BE2C (cell line): ENCODE measurements at places on chromosomes 4 and X.

DNA sequence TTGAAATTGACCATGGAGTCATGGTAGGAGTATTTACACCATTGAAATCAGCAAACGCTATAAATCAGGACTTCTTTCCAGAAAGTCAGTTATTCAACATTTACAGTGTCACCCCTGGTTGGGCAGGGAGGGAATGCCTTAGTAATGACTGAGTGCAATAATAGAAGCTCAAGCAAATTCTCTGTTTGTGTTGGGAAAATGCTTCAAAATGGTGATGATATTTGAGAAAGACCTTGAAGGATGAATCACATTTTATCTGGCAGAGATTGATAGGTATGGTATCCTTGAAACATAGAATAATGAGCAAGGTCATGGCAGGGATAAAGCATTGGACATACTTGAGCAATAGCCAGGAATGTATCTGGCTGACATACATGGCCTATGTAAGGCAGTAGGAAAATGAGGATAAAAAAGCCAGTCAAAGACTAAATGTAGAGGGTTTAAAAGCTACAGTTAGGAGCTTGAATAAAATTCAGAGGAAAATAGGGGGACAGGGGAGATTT, 248.7 kb downstream of the FMR1NB start:
- DNase-seq = no peak

DNA sequence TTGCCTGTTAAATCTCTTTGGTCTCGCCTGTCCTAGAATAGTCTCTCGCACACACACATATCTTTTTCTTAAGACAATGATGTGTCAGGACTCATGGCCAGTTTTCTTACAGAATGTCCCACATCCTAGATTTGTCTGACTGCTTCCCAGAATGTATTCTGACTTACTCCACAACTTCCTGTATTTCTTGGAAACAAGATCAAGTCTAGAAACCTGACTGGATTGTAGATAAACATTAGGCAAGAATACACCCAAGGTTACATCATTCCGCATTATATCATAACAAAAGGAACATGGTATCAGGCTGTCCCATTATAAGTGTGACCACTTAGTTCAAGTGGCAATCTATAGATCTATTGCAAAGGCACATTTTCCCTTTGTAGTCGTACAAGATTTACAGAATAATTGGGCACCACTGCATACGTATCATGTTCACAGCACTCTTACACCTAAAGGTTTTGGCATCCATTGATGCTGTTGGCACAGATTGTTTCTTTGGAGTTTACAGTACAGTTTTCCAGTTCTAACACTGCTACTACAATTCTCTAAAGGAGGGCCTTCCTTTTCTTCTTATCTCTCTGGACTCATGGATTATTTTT, 56.4 kb downstream of the FBXW7 start:
- no peak for DNase-seq

DNA sequence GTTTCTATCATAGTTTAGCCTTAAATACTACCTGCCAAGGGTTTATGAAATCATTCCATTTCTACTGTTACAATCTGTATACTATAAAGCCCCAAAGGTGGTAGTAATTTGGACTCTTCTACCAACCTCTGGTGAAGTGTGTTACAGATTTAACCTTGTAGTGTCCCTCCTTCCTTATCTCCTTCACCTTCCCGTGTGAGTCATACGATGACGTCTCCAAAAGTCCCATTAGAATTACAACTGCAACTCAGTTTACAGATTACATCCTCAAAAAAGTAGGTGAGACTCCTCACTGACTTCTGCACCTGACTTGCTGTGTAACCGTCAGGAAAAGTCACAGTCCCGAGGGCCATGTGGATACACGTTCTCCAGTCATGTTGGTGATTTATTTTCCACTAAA, 219.0 kb downstream of the DCTD start:
- DNase-seq = no peak

DNA sequence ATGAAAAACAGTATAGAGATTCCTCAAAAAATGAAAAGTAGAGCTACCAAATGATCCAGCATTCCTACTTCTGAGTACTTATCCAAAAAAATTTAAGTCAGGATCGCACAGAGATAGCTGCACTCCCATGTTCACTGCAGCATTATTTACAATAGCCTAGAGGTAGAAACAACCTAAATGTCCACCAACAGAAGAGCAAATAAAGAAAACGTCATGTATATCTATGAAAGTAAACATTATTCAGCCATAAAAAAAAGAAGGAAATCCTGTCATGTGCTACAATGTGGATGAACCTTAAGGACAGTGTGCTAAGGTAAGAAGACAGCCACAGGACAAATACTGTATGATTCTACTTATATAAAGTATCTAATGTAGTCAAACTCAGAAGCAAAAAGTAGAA, 12.4 kb downstream of the THOC2 start:
- DNase-seq = no peak

- DNase-seq = no peak
Observed at GRCh38 chr4:22187203-22187820, 238.7 kb upstream of the KCNIP4 start.

DNA sequence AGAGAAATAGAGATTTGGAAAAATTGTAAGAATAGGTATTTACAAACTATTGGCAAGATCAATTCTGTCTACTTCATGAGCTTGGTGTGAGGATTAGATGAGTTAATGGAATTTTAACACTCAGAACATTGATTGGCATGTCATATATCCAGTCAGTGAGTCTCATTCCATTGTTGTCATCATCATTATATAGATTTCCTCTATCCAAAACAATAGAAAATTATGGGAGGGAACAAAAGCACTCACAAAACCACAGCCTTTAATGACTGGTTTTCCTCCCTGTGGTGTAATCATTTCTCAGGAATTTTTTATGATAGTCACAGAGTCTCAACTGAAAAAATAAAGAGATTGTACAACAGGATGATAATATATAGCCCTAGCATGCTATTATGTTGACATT, 21.1 kb downstream of the KLHL5 start:
- DNase-seq = no peak

- DNase-seq = no peak
Observed at GRCh38 chr4:15385928-15386327, 41.9 kb upstream of the C1QTNF7 start.

DNA sequence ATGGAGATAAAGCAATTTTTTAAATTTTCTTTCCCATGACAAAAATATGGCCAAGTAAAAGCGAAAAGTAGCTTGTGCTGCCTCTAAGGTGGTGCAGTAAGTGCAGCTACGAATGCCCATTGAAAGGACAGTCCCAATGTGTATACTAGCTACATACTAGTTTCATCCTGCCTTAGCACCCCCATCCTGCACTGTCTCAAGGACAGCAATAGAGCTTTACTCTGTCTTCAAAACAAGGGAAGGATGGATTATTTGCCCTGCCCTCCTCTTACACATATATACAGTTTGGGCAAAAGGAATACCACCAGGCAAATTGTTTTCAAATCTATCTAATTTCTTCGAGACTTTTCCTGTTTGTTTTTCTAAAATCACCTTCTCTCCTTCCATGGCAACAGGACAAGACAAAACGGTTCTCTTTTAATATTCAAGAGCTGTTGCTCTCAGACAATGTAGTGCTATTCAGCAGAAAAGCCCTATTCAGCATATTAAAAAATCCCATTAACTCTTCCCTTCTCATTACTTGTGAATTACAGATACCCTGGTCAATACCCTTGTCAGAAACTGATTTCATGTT, 75.1 kb upstream of the SLC7A11 start:
- DNase-seq = no peak

- no peak for DNase-seq
Observed at GRCh38 chr4:3372933-3373465, 68.8 kb upstream of the HGFAC start.

- DNase-seq = peak; percentile 38
Observed at GRCh38 chrX:129654652-129655546, at the start of gene APLN. Gene APLN, minus strand, starts transcription at chrX:129654956. Its CDS starts 326 bp downstream, at chrX:129654630.

DNA sequence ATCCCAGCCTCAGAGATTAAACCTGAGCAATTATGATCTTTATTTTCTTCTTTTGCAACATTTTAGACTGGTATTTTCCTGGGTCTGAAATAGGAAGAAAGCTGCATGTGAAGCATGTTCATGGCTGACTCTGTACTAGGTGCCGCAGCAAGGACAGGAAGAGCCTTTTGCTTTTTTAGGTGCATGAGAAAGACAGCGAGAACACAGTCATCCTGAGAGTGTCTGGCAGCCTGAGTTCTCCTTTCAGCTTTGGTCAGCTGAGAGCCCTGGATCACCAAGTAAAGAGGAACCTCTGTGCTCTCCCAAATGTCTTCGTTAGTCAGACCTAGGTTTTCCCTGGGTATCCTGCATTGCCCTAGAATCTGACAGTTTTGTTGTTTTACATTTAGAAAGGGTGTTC, 29.8 kb downstream of the FAM149A start:
- no peak for DNase-seq

DNA sequence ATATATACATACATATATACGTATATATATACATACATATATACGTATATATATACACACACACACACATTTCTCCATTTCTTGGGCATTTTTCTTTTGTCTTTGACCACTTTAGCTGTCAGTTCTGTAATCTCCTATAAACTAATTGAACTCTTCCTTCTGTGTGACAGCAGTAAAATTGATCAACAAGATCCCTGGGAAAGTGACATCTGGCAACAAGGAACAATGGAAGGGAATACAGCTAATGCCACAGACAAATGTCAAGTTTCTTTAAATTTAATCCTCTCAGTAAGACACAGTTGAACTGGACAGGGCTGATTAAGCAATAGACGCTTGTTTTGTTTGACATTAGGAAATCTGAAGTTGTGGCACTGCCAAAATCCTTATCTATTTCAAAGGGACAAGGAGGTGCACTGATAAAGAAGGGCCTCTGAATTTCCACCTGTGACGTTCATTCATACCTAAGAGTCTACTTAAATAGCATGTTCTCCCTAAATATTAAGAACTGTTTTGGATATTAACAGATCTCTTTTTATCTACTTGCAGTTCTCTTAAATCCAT, 126.9 kb downstream of the RNF150 start:
- no peak for DNase-seq

DNA sequence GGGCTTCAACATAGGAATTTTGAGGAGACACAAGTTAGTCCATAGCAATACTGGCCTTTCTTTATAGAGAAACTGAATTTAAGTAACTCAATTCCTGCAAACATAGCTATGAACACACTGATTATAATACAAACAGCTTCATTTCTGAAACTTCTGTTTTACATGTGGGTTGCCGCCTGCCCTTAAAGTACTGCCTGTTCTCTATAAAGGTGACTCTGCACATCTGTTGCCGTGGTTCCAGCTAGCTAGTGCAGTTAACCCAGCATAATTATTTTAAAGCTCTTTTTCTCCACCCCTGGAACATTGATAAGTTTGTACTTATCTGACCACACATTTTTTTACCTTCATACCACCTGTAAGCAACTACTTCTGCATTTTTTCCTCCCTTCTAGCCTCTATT, 177.6 kb downstream of the NWD2 start:
- DNase-seq = no peak

DNA sequence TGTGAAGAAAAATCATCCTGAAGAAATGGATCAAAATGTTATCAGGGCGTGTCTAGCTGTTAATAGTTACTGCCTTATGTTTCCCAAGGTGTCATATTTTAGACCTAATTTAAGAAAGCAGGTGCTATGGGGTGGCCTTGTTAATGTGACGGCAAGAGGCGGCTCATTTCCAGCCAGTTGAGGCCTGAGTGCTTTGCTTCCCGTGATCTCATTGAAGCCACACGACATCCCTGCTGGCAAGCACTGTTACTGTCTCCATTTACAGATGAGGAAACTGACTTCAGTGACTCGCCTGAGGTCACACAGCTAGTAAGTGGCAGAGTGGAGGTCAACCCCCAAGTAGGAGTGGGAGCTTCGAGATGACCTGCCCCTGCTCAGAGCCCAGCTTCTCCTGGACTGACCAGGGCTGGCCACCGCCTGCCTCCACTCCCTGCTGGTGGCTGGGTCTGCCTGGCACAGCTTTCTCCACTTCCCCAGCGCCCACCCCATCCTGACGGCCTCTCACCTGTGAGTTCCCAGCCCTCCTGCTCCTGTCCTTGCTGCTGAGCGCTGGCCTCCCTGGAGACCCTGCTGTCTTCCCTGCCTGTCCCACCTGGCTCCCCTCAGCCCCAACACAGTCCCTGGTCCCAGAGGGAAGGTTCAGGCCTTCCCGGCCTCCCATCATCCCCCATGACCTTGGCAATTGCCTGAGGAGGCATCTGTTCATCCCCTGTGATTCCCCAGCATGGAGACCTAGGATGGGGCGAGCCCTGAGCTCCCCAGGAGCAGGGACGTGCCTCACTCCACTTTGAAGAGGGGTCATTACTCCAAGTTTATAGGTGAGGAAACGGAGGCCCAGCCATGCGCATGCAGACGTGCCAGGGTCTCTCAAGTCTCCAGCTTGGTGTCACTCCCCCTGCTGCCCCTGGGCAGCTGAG, 47.7 kb upstream of the SORCS2 start:
- DNase-seq = no peak

DNA sequence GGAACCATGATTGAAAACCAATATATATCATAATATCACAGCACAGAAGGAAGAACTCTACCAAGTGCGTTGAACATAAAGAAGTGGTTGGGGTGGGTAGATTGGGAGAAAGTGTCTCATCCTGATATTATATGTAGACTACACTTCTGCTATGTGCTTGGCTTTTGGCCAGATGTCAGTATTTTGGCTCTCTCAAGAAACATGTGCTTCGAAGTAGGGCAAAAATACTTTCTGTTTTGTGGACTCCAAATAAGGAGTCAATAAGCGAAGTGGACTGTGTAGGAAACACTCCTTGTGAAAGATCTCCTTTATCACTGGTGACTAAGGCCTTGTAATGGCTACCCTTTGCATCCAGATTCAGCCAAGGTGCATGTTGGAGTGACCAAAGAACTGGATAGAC, 7.8 kb upstream of the HPSE start:
- DNase-seq = no peak

- DNase-seq = no peak
Observed at GRCh38 chrX:47933946-47934345, 69.8 kb downstream of the ZNF182 start.

DNA sequence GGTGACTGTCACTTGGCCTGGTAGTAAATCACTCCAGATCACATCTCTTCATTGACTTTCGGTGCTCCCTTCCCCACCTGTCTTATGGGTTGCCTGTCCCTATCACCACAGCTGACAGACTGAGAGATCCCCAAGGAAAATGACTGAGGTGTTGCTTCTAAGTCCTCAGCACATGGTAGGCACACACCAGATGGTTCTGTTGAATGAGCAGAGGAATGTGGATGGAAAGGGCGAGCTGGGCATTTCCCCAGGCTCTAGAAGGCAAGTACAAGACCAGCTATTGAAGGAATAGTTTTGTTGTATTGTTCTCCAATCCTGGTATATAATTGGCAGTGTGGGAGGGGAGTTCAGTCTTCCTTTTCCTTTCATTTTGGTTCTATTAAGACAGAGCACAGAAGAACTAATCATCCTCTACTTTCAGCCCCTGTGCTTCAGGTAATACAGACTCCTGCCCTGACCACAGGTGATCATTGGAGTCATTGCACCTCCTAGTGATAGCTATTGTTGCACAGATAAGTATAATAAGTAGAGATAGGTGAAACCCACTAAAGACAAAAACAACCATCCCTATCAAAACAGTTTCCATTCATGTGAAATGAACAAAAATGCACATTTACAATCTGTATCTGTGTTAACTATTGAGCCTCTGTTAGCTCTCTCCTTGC, 158.6 kb downstream of the TRAM1L1 start:
- DNase-seq = no peak

GRCh38 chr4:98514741-98515469, 143.5 kb downstream of the TSPAN5 start:
- no peak for DNase-seq

GRCh38 chrX:113369056-113369455, 528.4 kb upstream of the AMOT start:
- no peak for DNase-seq

- DNase-seq = no peak
Observed at GRCh38 chr4:63921561-63921960, 487.7 kb downstream of the TECRL start.

- DNase-seq = no peak
Observed at GRCh38 chr4:35772291-35772690, 472.0 kb downstream of the ARAP2 start.
